ENCODE measurements at places on chromosomes 3 and 15.

GRCh38 chr3:151421938-151422337 is 37.4 kb upstream of the P2RY12 start:
- no peak for DNase-seq

GRCh38 chr3:143071776-143072175 is 47.8 kb upstream of the CHST2 start:
- DNase-seq = no peak

DNA sequence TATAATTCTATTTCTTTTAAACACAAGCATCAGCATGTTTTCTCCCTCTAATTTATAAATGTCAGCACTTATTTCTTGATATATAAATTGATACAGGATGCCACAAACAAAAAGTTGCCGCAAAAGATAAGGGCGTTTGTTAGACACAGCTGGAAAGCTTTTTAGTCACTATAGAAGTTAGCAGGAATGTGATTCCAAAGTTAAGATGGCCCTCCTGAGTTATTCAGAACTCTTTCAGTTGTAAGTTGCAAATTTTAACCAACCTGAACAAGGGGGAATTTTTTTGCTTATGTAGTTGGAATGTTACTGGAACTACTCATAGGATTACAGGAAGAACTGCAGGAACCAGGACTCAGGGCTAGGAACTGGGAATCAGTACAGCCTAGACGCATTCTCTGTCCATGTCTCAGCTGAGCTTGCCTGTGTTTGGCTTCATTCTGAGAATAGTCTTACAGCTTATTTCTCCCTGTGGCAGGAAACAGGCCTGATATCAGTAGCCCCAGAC is 166.3 kb downstream of the VGLL4 start:
- DNase-seq = no peak

- no peak for DNase-seq
Observed at GRCh38 chr3:63478990-63479660, 173.3 kb upstream of the SNTN start.

DNA sequence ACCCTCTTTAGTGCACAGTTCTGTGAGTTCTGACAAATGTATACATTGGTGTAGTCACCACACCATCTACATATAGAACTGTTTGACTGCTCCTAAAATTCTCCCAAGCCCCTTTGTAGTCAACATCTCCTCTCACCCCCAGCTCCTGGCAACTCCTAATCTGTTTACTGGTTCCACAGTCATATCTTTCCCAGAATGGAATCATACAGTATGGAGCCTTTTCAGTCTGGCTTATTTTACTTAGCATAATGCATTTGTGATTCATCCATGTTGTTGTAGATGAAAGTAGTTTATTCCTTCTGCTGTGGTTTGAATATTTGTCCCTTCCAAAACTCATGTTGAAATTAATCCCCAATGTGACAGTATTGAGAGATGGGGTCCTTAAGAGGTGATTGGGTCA is 41.6 kb upstream of the CCDC174 start:
- no peak for DNase-seq

DNA sequence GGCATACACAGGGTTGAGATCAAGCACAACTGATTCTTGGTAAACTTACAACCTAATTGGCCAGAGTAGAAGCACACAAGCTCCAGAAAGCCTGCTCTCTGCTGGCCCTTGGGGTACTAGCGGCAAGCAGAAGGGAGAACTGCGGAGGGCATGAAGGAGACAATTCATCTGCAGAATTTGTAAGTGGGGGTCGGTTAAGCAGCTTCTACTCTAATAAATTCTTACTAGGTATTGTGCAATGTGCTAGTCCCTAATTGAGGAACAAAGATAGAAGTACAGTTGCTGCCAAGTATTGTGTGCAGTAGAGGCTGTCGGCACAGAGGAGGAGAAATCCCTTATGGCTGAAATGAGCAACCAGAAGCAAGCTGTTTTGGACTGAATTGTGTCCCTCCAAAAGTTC is 91.2 kb upstream of the VEPH1 start:
- DNase-seq = no peak

DNA sequence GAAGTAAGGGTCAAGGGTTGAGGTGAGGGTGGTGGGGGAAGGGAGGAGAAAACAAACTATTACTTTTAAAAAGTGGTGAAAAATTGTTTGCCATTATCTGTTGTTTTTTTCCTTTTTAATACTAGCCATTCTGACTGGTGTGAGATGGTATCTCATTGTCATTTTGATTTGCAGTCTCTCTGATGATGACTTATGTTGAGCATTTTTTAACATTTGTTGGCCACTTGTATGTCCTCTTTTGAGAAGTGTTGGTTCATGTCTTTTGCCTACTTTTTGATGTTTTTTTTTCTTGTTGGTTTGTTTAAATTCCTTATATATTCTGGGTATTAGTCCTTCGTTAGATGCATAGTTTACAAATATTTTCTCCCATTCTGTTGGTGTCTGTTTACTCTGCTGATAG is 185.9 kb upstream of the ANKRD28 start:
- no peak for DNase-seq

- DNase-seq = no peak
Observed at GRCh38 chr3:171285287-171285686, 174.9 kb downstream of the TNIK start.

DNA sequence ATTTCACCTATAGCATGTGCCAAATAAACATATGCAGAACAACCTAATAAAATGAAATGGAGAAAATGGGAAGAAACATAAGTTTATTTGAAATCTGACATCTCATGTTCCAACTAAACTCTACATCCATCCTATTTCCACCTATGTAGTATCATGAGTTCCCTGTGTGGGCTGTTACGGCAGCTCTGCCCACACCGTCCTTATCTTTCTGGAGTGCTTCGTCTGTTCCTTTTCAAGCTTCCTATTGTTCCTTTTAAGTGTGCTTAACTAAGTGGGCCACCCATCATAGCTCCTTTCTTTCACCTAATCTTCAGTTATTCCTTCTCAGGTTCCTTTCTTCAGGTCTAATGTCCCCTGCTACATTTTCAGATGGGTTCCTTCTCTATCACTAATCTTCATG is 17.3 kb downstream of the RYR3 start:
- DNase-seq = no peak

- no peak for DNase-seq
Observed at GRCh38 chr3:105436687-105437086, 70.0 kb downstream of the ALCAM start.

- DNase-seq = no peak
Observed at GRCh38 chr3:98565237-98565643, 28.2 kb downstream of the CPOX start.

- DNase-seq = no peak
Observed at GRCh38 chr3:19250959-19251610, 102.8 kb downstream of the KCNH8 start.

DNA sequence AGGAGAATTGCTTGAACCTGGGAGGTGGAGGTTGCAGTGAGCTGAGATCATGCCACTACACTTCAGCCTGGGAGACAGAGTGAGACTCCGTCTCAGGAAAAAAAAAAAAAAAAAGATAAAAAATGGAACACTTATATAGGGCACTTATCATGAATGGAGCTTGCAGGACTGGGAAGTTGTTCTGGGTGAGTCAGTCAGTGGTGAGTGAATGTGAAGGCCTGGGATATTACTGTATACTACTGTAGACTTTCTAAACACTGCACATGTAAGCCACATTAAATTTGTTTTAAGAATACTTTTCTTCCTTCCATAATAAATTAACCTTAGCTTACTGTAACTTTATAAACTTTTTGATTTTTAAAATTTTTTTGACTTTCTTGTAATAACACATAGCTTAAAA is 59.8 kb downstream of the SFMBT1 start:
- DNase-seq = no peak

GRCh38 chr3:102905811-102906210 is 471.0 kb downstream of the ZPLD1 start:
- DNase-seq = no peak

DNA sequence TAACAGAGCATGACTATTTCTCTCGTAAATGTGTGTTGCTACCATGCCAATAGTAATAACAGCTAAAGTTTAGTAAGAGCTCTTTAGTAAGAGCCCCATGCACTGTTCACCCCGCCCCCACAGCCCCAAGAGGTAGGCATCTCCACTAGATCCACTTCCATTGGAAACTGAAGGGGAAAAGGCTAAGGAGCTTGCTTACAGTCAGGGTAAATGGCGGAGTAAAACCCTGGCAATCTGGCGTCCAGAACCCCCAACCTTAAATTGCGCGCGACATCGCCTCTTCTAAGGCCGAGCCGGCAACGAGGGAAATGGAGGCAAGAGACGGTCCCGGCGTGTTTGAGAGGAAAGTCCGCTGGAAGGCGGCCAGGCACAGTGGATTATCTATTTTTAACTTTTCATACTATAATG is 654 bp upstream of the C3orf38 start:
- DNase-seq = peak; percentile 56

GRCh38 chr15:44541282-44541958 is 4.5 kb downstream of the EIF3J start:
- no peak for DNase-seq

- peak; percentile 19 for DNase-seq
Observed at GRCh38 chr15:74988007-74988800, 7.2 kb upstream of the SCAMP5 start.
